ENCODE measurements at places on chromosomes 12 and 14.
A peak's percentile ranks its signal among the peaks of the same experiment; 100 is the strongest.

DNA sequence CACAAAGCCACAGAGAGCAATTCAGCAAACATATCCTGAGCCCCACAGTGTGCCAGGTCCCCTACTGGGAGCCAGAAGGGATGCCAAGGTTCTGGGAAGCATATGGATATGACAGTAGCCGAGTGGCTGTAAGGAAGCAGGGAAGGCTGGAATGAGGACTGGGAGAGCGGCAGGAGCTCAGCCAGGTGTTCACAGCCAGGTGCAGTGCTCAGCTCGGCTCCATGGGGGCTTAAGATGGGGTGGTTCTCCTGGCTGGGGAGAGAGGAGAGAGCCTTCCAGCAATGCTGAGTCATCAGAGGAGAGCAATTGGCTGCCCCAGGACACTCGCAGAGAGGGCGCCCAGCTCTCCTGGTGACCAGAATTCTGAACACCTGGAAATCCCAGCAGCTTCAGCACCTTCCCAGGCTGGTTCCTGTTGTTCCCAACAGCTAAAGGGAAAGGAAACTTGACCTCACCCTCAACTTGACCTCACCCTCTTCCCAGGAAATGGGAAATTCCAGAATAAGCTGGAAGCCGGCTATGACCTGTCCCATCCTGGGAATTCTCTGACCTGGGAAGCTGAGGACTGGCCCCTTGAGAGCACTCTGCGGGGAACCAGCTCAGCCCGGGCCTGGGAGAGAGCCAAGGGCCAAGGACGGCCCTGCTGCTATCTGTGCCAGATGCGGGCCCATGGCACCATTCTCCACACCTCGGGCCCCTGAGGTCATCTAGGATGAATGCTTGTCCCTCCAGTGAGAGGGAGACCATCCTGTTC, 34.6 kb downstream of the SLC6A12 start:
- no peak for DNase-seq

- DNase-seq, result no peak
Observed at GRCh38 chr14:69170839-69171238, 17.9 kb upstream of the DCAF5 start.

GRCh38 chr12:2083561-2083960, 30.8 kb downstream of the CACNA1C start:
- DNase-seq, result peak; percentile 65

- no peak for DNase-seq
Observed at GRCh38 chr12:51401486-51401885, 10.3 kb upstream of the GALNT6 start.

DNA sequence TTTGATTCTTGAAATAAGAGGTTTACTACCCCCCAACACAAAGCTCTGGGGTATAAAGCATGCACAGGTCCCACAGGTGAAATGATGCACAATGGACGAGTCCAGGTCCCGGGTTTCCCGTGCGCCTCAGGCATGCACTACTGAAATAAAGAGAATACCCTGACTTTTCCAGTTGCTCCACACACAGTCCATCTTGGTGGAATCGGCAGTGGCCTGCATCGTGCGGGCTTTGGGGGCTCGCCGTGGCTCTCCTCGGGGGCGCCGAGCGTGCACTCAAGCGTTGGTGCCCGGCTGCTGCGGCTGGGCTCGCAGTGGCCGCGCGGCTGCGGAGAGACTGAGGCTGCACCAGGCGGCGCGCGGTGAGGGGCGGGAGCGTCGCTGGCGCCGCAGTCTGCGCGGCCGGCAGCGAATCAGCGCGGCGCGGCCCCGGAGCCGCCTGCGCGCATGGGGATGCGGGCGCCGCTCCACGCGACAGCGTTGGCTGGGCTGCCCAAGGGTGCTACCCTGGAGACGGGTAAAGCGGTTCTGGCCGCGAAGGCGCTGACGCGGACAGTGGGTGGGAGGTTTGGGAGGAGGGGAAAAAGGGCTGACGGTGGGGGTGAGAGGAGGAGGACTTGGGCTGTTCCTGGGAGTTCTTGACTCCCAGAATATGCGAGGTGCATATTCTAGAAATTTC, 53.8 kb upstream of the CCDC175 start:
- no peak for DNase-seq

- DNase-seq, result no peak
Observed at GRCh38 chr14:104424406-104425072, 155.0 kb upstream of the C14orf180 start.

DNA sequence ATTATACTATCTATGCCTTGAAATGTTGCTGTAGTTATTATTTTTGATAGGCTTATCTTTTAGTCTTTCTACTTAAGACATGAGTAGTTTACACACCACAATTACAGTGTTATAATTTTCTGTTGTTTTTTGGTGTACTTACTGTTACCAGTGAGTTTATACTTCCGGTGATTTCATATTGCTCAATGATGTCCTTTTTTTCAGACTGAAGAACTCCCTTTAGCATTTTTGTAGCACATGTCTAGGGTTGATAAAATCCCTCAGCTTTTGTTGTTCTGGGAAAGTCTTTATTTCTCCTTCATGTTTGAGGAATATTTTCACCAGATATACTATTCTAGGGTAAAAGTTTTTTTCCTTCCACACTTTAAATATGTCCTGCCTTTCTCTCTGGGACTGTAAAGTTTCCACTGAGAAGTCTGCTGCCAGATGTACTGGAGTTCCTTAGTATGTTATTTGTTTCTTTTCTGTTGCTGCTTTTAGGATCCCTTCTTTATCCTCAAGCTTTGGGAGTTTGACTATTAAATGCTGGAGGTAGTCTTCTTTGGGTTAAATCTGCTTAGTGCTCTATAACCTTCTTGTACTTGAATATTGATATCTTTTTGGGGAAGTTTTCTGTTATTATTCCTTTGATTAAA, 41.5 kb upstream of the FERMT2 start:
- no peak for DNase-seq

DNA sequence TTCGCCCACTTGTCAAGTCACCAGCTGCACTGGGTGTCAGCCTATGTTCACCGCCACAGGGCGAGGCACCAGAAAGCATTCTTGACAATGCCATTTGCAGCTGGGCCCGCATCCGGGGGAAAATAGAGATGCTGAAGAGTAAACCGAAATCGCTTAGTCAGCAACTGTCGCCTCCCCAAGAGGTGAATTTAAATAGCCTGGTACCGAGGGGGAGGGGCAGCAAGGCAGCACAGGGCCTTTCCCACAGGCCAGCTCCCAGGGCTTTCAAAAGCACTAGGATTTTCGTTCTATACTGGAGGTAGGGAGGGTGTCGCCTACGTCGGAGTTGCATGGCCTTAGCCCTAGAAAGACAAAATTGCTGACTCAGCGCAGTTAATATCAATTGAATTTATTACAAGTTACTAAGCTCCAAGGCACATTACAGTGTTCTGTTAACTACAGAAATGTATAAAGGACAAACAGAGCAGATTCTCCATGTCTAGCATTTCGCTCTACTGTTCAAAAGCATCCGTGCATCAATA, 4.3 kb downstream of the IRF2BPL start:
- no peak for DNase-seq

- DNase-seq, result no peak
Observed at GRCh38 chr12:125549836-125550235, 484.6 kb downstream of the AACS start.

DNA sequence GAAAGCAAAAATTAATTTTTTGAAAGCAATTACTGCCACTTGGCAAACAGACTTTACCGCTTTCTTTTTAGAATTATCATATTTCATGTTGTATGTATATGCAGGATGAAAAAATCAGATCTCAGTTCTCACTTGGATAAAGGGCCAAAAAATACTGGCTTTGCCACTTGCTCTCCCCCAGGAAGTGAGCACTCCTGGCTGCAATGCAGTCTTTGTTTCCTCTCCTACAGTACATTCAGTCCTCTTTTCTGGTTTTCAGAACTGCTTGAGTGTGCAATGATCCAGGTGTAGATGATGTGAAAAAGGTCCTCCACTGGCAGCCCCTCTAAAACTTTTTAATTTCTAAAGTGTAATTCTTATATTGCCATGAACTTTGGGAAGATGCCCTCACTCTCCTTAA, 183.4 kb downstream of the SLC25A21 start:
- DNase-seq, result no peak

GRCh38 chr12:14892726-14893505, 7.3 kb upstream of the MGP start:
- DNase-seq, result no peak

DNA sequence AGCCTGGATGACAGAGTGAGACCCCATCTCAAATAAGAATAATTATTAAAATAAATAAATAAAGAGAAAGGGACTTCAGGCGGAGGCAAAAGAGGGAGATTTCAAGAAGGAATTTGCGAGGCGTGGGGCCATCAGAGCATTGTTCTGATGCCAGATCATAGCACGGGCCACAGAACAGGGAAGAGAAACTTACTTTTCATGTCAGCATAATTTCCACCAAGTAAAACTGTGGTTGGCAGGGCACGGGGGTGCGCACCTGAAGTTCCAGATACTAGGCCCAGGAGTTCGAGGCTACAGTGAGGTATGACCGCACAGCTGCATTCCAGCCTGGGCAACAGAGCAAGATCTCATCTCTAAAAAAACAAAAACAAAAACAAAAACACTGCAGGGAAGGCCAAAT, 11.0 kb upstream of the PLBD1 start:
- no peak for DNase-seq

DNA sequence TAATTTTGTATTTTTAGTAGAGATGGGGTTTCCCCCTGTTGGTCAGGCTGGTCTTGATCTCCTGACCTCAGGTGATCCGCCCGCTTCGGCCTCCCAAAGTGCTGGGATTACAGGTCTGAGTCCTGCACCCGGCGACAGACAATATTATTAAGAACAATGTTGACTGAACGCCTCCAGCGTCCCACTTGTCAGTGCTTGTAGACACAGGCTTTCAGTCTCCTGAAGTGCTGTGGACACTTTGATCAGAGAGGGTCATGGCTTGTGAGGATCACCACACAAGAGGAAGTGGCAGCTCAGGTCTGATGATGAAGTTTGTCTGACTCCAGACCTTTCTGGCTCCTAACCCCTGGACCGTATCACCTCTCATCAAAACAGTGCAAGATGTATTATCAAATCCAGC, 114.6 kb downstream of the CHST11 start:
- no peak for DNase-seq

DNA sequence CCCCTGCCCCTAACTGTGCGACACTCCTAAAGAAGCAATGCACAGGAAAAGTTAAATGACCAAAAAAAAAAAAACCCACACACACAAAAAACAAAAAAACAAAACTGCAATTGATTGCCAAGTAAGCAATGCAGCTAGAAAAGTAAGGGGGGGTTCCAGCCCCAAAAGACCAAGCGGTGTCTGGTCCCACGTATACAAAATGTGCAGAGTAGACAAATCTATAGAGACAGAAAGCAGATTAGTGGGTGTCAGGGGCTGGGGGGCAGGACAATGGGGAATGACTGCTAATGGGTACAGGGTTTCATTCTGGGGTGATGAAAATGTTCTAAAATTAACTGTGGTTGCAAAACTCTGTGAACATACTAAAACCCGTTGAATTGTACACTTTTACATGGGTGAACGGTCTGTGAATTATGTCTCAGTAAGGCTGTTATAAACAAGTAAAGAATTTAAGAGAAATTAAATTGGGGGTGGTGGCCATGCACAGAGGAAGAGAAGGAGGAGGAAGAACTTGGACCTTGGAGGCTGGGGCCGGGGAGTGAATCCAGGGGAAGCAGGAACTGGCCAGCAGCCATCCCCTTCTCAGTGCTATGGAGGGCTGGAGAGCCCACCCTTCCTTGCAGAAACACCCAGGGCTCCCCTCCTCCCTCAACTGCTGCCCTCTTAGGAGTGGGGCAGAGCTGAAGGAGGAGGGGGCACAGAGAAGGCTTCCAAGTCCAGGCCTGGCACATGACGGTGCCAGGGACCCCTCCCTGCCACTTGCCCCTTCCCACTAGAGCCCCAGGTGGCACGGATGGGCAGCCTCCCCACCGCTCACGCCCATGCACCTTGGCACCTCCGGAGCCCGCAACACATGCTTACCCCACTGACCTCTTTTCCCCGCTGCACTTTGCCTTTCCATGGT, 45.4 kb downstream of the KDM2B start:
- DNase-seq, result no peak

DNA sequence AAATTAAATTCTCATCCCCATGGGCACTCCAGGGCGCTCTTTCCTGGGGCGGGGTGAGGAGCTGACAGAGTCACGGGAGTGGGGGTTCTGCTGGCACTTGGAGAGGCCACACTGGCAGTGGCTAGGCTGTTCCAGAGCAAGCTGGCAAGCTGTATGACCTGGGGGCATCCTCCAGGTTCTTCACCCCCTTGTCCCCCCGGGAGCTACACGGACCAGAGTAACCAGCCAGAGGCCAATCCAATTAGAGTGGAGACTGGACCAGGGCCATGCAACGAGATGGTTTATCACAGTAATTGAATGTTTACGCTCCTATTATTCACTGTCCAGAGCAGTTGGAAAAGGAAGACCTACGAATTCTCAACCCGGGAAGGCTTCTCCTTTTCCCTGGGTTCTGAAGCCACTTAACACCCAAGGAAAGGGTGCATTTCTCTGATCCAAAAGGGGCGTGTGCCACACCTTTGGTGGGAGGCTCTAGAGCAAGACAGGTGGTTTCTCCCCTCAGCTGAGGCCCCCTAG, 43.8 kb upstream of the PNMA1 start:
- no peak for DNase-seq

DNA sequence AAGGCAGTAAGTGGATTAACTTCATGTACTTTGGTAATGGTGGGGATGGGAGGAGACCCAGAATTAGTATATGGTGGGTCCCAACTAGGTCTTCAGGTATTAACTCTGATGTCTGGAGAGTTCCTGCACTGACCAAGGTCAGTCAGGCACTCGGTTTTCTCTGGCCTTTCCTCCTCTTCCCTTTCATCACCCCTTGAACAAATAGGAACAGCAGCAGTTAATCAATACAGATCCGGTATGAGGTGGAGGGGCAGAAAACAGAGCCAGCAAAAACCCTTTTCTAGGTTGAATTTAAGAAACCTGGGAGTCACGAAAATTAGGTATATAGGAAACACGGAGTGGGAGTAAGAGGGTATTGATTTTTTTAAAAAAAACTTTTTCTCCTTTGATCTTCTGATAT, 4.0 kb downstream of the PFKM start:
- no peak for DNase-seq

DNA sequence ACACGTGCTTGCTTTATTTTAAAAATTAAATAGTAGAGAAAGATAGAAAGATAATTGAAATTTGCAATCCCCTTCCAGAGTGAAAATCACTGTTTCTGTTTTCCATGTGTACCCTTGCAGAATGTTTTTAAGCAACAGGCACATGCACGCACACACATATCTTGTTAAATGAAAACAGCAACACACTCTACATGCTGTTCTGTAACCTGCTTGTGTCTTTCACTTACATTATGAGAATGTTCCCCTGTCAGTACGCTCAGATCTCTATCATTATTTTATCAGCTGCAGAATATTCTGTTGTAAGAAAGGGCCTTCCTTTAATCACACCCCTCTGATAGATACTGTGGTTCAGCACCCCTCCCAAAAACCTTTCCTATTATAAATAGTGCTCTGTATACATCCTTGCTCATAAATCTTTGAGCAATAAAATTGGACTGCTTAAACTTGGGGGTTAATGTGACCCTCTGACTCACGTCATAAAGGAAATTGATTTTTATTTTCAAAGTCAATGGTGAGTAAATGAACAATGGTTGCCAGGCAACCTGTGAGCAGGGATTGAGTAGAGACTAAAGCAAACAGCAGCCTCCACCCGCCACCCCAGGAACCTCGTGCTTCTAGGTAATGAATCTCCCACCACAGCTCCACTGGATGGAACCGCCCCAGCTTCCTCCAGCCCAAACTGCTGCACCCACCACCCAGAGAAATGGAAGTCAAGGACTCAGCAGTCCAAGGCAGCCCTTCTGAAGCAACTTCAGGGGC, 31.9 kb upstream of the CHGA start:
- DNase-seq, result no peak

- DNase-seq, result no peak
Observed at GRCh38 chr12:113700943-113701342, 229.3 kb upstream of the LHX5 start.

Measured in fibroblast of skin of left biceps (primary cell).